ENCODE measurements at places on chromosomes 16 and 17.
A peak's percentile ranks its signal among the peaks of the same experiment; 100 is the strongest.

GRCh38 chr16:89550421-89551007 is 10.0 kb upstream of the RPL13 start:
- no peak for DNase-seq

- DNase-seq = peak; percentile 78
Observed at GRCh38 chr16:24036614-24037013, 200.8 kb downstream of the PRKCB start.

DNA sequence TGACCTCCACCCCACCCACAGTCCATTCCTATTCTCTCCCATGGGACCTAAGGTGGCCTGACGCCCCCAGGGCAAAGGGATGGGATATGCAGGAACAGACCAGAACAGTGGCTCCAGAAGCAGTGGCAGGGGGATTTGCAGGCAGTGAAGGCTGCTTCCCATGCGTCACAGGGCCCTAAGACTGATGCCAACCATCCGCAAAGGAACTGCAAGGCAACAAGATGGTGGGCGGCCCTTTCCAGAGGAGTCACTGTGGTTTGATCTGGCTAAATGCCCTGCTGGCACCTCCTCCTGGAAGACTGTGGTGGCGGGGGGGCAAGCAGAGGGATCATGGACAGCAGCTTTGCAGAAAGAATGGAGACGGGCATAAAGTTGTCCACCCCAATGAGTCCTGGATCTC is 4.4 kb upstream of the SLC39A11 start:
- no peak for DNase-seq

GRCh38 chr17:36153895-36154610 is 22.4 kb downstream of the TBC1D3B start:
- no peak for DNase-seq

DNA sequence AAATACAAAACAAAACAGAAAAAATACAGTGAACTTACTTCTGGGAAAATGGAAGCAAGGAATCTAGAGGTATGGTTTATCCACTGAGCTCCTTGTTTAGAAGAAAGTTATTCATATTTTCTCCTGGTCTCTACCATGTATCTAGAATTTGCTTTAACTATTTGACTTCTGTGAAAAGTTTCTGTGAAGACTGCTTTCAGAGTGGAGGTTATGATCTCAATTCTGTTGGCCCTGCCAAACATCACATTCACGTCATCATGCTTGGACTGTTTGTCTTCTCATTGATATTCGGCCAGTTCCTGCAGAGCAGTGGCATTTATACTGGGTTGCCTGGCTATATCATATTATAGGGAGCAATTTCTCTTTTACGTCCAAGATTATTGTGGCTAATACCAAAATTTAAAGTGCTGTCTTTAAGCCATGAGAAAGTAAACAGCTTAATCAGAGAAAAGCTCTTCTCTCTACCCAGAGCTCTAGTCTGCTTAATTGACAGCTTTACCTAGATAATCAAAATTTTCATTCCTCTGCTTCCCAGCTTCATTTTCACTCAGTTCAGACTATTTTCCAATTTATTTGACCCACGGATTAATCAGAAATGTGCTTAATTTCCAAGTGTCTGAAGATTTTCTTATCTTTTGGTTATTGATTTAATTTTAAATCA is at the start of gene ABCA8:
Gene ABCA8 (minus strand): TSS at position 212 of the 661 bp plus-strand sequence. CDS start 13,358 bp downstream, outside the sequence.
- DNase-seq = no peak

- DNase-seq = no peak
Observed at GRCh38 chr17:34739386-34739785, 160.0 kb downstream of the TMEM132E start.

DNA sequence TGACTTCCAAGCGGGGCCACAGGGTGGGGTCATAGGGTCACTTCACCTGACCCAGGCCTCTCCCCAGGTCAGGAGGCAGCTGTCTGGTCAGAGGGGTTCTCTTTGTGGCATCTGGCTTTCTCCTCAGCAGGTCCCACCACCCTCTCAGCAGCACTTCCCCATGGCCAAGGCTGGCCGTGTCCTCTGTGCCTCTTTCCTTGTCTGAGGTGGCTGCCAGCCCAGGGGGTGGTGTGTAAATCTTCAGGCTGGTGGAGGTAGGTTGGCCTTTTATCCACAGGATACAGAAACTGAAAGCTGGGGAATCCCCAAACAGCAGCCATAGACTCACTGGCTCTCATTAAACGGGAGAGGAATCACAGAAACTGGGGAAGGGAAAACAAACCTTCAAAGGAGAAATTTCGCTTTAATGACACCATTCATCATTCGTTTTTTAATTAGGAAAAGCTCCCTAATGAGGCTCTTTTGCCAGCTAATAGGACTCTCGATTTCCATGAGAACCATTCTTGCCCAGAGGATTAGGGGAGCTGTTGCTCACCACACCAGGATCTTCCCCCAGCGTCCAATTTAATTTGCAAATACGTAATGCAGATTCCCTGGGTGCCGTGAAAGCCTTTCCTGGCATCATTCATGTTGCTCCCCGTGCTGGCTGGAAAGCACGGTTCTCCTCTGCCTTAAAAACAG is 18.0 kb downstream of the C17orf75 start:
- DNase-seq = no peak

DNA sequence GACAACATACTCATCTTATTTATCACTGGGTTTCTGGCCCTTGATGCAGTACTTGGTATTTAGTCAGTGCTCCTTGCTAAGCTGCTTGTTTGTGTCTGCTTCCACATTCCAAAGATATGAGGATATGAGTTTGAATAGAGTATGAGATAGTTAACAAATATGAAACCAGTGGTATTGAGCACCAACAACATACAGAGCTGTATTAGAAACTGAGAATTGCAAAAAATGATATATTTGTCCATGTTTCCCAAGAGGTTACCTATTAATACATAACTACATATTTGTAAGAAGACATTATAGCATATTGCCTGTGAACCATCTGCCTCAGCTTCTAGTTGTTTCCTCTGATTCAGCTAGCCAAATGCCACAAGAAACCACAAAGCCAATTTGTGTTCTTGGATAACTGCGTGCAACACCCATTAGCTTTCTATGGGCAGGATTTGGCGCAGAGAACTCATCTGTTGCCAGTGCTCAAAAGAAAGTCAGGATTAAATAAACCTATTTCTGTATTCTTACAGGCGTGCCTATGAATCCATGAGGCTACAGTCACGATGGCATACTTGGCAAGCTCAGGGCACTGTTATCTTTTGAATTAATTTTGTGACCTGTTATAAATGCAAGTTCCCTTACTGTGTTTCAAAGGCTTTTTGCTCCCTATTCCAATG is 194.4 kb downstream of the MAP2K6 start:
- no peak for DNase-seq

GRCh38 chr16:11581678-11582077 is 5.0 kb downstream of the LITAF start:
- DNase-seq = no peak

DNA sequence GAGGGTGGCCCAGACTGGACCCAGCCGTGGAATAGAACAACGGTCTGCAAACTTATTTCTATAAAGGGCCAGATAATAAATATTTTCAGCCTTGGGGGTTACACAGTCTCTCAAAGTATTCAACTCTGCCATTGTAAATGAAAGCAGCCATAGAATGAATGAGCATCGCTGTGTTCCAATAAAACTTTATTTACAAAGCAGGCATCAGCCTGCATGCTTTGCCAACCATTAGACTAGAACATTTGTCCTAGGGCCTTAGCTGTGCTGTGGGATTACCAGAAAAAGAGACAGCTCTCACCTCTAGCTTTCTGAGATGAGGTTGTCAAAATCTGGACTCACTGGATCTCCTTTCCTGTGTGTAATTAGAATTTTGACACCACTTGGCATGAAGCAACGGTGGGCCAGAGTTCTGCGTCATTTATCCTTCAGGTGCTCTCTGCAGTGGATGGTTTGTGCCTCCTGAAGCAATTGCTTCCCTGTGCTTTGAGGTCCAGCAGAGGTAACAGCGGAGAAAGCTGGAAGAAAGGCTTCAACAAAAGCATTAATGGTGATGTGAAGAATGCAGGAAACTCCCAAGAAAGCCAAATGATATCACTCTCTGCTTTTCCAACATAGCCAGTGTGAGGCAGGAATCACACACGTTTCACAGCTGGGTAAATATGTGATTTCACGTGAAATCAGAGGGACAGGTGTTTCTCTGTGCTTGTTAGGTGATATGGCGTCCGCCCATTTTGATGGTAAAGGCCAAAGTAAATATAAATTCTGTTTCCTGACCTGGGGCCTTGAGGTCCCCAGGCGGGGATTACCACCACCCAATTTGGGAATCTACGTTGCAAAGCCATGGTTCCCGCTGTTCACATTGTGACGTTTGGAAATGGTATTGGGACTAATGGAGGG is 148.4 kb downstream of the PITPNC1 start:
- DNase-seq = no peak

GRCh38 chr17:8371786-8372185 is 4.7 kb downstream of the KRABD2 start:
- no peak for DNase-seq

- DNase-seq = no peak
Observed at GRCh38 chr17:77696151-77696720, 262.3 kb upstream of the TNRC6C start.

- no peak for DNase-seq
Observed at GRCh38 chr16:57572978-57573728, 30.7 kb downstream of the ADGRG5 start.

- no peak for DNase-seq
Observed at GRCh38 chr17:57809879-57810278, 40.0 kb downstream of the MRPS23 start.

GRCh38 chr16:54402873-54403272 is 116.3 kb upstream of the IRX3 start:
- no peak for DNase-seq

DNA sequence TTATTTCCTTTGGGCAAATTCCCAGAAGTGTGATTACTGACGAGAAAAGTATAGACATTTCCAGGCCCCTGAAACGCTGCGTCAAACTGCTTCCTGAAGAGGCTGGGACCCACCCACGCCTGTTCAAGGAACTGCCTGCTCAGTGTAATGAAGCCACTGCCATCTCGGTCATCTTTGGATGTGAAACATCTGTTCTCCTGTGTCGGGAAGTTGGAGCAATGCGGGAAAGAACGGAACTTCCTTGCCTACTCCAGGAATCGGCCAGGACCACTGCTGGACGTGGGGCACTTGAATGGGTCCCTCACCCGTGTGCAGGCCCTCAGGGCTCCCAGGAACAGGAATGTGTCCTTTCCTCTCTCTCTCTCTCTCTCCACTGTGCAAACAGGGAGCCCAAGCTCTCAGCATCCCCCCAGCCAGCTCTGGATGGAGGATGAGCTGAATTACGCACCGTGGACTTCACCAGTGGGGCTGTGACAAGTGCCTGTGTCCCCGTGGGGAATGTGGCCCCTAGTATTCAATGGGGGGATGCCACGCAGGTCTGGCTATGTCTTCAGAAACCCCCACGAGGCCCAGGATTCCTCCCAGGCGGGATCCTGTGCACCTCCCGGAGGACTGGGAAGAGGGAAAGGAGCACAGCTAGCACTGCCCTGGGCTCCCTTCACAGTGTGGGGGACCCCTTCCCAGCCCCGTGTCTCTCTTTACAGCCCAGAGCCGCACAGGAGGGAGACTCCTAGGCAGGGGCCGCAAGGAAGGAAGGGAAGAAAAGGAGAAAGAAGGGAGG is 18.3 kb upstream of the LITAF start:
- no peak for DNase-seq

DNA sequence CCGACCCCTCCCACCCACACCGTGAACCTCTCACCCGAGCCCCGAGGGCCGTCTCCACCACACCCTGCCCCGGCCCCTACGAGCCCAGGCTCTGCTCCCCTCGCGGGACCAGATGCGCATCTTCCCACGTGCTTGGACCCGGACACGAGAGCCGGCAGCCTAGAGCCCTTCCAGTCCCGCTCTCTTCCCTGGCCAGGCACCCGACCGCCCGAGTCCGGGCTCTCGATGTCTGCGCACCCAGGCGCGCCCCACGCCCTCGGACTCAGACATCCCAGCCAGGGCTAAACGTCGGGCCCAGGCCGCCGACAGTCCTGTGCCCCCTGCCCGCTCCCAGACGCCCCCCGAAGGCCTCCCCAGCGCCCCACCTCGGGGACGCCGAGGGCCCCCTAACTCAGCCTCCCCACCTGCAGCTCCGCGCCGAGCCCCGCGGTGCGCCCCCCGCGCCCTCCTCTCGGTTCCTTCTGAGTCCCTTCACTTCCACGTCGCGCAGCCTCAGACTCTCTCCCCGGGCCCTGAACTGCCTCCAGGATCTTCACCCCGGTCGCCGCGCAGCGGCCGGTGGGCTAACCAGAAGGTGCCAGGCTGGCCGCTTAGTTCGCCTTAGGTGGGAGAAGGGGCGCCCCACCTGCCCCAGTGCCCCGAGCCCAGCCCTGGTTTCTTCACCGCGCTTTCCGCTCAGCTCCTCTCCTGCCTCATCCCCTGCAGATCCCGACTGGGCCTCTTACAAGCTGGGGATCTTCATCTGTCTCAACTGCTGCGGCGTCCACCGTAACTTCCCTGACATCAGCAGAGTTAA is 688 bp downstream of the ADAP2 start:
- DNase-seq = no peak

DNA sequence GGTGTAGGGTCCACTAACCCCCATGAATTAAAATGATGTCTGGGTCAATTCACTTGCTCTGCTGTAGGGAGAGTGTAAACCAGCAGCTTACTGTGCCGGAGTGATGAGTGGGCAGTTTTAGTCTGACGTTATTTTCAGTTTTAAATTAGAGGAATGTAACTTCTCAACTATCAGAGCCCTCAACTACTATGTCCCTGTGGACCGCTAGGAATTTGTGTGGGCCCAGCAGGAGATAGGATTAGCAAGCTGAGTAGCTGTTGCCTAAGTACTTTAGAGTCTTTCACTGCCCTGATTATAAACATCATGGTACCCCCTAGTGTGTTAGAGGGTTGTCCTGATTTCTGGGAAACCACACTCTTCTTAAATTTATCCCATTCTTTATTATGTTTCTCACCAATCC is 11.4 kb downstream of the MARVELD3 start:
- DNase-seq = peak; percentile 46

- DNase-seq = no peak
Observed at GRCh38 chr16:17366299-17366961, 104.3 kb downstream of the XYLT1 start.

- DNase-seq = no peak
Observed at GRCh38 chr16:22967521-22968095, 153.6 kb downstream of the HS3ST2 start.

Measured in HEK293T (cell line).